KG1 (cell line): ENCODE measurements at places on chromosomes 6 and 20.

GRCh38 chr6:108438918-108439317 is 121.8 kb upstream of the FOXO3 start:
- DNase-seq: no peak

DNA sequence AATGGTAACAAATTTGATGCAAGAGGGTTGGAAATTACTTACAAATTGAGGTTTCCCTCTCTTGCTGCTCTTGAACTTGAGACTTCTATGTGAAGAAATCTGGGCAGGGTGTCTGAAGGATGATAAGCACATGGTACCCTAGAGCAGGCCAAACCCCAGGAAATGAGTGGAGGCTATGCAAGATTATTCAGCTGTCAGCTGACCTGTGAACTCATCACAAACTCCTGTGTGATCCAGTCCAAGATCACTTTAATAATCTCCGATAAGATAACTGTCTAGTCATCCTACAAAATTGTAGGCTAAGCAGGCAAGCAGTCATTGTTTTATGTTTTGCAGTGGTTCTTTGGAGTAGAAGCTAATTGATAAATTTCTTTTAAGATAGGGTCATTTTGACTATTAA is 213.1 kb downstream of the BTBD3 start:
- no peak for DNase-seq

- DNase-seq: no peak
Measured at GRCh38 chr6:160510976-160511617, 153.0 kb downstream of the LPA start.

DNA sequence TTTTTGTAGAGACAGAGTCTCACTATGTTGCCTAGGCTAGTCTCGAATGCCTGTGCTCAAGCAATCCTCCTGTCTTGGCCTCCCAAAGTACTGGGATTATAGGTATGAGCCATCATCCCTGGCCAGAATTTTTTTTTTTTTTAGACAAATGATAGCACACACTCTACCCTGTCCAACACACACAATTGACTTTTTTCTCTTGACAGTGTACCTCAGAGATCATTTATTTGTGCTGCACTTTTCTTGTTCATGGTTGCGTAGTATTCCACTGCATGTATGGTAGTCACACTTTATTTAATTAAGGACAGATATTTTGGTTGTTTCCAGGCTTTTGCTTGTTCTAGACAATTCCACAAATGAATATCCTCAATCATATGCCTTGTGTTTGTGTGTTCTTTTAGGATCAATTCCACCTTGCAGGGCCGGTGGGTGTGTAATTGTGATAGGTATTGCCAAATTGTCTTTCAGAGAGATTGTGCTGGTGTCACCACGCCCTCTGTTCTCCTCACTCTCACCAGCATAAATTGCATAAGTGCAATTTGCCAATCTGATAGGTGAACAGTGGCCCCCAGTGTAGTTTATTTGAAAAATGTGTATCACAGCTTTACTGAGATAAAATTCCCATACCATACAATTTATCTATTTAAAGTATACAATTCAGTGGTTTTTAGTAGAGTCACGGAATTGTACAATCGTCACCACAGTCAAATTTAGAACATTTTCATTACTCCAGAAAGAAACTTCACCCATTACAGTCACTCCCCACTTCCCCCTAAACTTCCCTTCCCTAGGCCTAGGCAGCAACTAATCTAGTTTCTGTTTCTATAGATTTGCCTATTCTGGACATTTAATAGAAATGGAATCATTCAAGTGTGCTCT is 20.1 kb downstream of the SRC start:
- DNase-seq: no peak

GRCh38 chr6:159061146-159061545 is 16.4 kb upstream of the TAGAP start:
- no peak for DNase-seq

DNA sequence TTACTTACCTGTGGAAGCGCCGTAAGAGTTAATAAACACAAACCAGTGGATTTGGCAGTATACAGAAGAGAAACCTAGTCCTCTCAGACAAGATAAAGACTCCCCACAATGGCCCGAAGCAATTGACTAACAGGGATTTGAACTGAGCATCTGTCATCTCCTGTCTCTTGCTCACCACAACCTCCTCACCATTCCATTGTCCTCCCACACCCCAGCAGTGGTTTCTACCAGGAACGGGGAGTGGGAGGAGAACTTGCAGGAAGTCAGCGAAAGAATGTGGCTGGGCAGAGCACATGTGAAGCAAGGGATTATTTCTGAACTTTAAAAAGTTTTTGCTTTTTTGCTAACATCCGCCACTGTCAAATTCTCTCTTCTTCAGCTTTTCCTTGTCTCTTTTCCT is 24.6 kb upstream of the TAAR1 start:
- no peak for DNase-seq

GRCh38 chr6:138231381-138231886 is 13.1 kb upstream of the PBOV1 start:
- no peak for DNase-seq

DNA sequence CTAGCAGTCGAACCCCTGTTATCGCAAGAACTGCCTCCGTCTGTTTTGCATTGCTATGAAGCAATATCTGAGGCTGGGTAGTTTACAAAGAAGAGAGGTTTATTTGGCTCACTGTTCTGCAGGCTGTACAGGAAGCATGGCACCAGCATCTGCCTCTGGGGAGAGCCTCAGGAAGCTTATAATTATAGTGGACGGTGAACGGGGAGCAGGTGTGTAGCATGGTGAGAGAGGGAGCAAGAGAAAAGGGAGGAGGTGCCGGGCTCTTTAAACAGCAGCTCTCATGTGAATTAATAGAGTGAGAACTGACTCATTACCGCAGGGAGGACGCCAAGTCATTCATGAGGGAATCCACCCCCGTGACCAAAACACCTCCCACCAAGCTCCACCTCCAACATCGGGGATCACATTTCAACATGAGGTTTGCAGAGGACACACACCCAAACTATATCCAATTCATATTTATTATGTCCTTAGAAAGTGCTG is 172.6 kb upstream of the KCNG1 start:
- no peak for DNase-seq

DNA sequence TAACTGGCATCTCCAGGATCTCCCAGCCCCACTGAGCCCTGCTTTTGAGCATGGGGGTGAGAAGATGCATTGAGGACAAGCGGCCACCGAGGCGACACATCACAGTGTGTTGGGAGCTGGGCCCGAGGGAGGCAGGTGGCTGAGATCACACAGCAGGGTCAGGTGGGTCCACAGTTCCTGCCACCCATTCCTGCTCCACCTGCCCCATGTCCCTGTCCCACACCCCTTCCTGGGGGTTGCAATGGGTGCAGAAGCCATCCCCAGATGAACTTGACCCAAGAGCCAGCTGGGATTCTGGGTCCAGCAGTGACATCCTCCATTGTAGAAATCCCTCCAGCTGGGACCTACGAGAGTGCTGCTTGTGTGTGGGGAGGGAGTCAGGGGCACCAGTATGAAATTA is 1.0 kb downstream of the TGM2 start:
- no peak for DNase-seq

DNA sequence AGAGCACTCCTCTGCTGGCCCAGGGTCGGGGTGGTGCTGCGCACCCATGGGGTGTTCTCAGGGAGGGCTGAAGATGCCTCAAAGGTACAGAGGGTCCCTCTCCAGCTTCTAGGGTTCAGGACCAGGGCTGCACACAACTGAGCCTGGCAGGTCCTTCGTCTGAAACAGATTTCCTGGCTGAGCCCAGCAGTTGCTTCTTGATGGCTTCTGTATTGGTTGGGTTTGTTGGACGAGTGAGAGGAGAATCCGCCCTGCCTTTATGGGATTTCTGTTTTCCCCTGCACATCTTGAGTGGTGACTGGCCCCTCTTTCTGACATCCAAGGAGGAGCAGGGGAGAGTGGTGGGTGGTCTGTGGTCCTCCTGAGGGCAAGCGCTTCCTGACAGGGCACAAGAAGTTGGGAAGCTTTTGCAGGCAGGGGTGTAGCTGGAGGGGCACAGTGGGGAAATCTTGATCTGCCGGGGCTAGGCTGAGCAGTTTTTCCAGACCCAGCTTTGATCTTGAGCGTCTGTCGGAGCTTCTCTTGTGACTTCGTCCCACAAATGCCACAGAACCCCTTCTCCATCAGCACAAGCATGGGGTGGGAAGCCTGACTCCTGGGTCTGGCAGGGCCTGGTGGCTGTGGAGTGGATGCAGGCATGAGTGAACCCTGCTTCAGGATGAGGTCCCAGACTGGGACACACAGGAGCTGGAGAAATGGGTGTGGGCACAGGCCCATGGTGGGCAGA is 116.5 kb downstream of the SYNDIG1 start:
- DNase-seq: no peak

- DNase-seq: no peak
Measured at GRCh38 chr6:18527836-18528743, 140.9 kb downstream of the RNF144B start.

- DNase-seq: no peak
Measured at GRCh38 chr6:154602708-154603107, 92.2 kb upstream of the CNKSR3 start.

DNA sequence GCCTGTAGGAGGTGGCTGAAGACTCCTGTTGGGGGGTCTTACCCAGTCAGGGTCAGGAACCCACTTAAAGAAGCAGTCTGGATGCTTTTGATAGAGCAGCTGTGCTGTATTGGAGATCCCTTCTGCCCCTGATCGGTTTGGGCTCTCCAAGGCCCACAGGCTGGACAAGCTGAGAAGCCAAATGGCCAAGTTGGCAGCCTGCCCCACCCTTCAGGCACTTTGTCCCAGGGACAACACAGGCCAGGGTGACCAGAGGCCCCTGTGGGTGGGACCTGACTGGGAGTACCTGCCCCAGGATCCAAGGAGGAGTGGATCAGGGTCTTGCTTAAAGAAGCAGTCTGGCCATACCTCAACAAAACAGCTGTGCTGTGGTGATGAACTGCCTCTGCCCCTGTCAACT is 48.4 kb downstream of the ZC2HC1B start:
- no peak for DNase-seq
